Muscle of back (tissue), 13 donors: ENCODE measurements at places on chromosomes 4 and X. TPM values are rescaled to one million over a fixed set of nuclear protein-coding genes. Genes with fewer than 3 reads are reported as not detected.

ZGRF1 gene
- 9.8 TPM for polyA plus RNA-seq

YTHDC1 gene
- polyA plus RNA-seq = 69.6 TPM

SPATA4 gene
- 0.17 TPM for polyA plus RNA-seq

MAGEA10 gene
- polyA plus RNA-seq = not detected

SLC4A4 gene
- polyA plus RNA-seq = 8.3 TPM

NR3C2 gene
- 10.8 TPM for polyA plus RNA-seq

SMIM31 gene
- polyA plus RNA-seq = 0.04 TPM

HERC6 gene
- 1.3 TPM for polyA plus RNA-seq

CLIC2 gene
- 4.5 TPM for polyA plus RNA-seq

ARHGAP6 gene
- 8.1 TPM for polyA plus RNA-seq

ZFP92 gene
- 0.81 TPM for polyA plus RNA-seq

HOPX gene
- 22.4 TPM for polyA plus RNA-seq
